Mesendoderm (in vitro differentiated cells): ENCODE measurements at places on chromosomes 12 and 14.

DNA sequence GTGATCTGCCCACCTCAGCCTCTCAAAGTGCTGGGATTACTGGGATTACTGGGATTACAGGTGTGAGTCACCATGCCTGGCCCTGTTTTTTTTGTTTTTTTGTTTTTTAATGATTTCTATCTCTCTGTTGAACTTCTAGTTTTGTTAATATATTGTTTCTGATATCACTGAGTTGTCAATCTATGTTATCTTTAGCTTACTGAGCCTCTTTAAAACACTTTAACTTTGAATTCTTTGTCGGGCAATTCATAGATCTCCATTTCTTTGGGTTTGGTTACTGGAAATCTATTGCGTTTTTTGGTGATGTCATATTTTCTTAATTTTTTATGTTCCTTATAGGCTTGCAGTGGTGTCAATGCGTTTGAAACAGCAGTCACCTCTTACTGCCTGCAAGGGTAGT is 9.2 kb upstream of the KLRG1 start:
- DNase-seq: no peak

- no peak for DNase-seq
These were observed 78.0 kb downstream of the ATF7IP start for GRCh38 chr12:14443531-14443930.

- no peak for DNase-seq
These were observed 43.8 kb downstream of the JAG2 start for GRCh38 chr14:105124823-105125222.

- no peak for DNase-seq
These were observed 94.8 kb downstream of the BMP4 start for GRCh38 chr14:53861781-53862180.

DNA sequence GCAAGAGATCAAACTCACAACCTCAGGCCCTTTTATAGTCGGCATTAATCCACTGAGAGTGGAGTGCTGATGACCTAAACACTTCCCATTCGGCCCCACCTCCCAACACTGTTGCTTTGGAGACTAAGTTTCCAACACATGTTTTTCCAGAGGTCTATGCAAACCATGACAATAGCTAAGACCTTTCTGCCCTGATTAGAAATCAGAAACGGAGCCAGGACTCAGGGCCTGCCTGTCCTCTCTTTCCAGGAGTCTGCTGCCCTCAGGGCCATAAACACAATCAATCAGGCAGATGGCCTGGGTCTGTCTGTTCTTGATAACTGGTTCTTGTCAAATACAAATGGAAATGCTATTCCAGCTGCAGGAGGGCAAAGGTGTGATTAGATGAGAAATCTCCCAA is 97.2 kb upstream of the PSMC1 start:
- peak; percentile 92 for DNase-seq
